Activated naive CD8-positive, alpha-beta T cell treated with anti-CD3 and anti-CD28 coated beads, Interleukin-2, amount 10 ng/mL, durations not matched to agents 7 days and 5 days (primary cell): ENCODE measurements at places on chromosomes 4 and X.
A peak's percentile ranks its signal among the peaks of the same experiment; 100 is the strongest.

- no peak for DNase-seq
- H3K4me3 ChIP-seq: no peak overlapping the region
- no peaks in the 10 kb centered on the region for H3K27me3 ChIP-seq
- no peaks in the 10 kb centered on the region for H3K36me3 ChIP-seq
- H3K27ac ChIP-seq: no peak overlapping the region
- no peaks in the 10 kb centered on the region for H3K4me1 ChIP-seq
Observed at GRCh38 chr4:31657859-31658570, 937.8 kb downstream of the PCDH7 start.

GRCh38 chr4:128853741-128854140 is 44.2 kb downstream of the JADE1 start:
- H3K36me3 ChIP-seq: peaks cover 52% of the 10 kb centered on the region
- H3K27ac ChIP-seq: peak overlapping the region; percentile 91
- peaks cover 26% of the 10 kb centered on the region for H3K4me1 ChIP-seq
- H3K27me3 ChIP-seq: no peaks in the 10 kb centered on the region
- DNase-seq: no peak

GRCh38 chrX:39440799-39441284 is 639.6 kb downstream of the MID1IP1 start:
- H3K27ac ChIP-seq: peak overlapping the region; percentile 77
- no peaks in the 10 kb centered on the region for H3K27me3 ChIP-seq
- H3K4me3 ChIP-seq: no peak overlapping the region
- no peak for DNase-seq

DNA sequence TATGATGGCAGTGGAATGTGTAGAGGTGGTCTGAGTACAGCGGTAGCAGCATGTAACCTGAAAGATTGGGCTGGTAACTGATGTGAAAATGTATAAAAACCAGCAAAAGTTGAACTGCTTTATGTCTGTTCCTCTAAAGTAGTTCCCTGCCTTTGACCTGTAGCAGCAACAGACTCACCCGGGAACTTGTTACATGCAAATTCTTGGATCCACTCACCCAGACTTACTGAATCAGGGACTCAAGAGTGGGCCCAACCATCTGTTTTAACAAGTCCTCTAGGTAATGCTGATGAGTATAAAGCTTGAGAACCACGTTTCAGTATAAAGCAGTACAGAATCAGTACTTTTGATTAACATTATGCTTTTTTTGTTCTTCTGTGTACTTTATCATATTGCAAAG is 84.7 kb downstream of the RAP1GDS1 start:
- H3K4me3 ChIP-seq: no peak overlapping the region
- H3K27ac ChIP-seq: no peak overlapping the region
- no peak for DNase-seq
- H3K27me3 ChIP-seq: no peaks in the 10 kb centered on the region
- H3K4me1 ChIP-seq: peaks cover 1% of the 10 kb centered on the region
- H3K36me3 ChIP-seq: peaks cover 37% of the 10 kb centered on the region

- no peak for DNase-seq
- peaks cover 6% of the 10 kb centered on the region for H3K36me3 ChIP-seq
- peak overlapping the region; percentile 92 for H3K4me3 ChIP-seq
- H3K27me3 ChIP-seq: peaks cover 3% of the 10 kb centered on the region
- peaks cover 29% of the 10 kb centered on the region for H3K4me1 ChIP-seq
- peak overlapping the region; percentile 96 for H3K27ac ChIP-seq
Observed at GRCh38 chrX:14030174-14030530, 460 bp upstream of the GEMIN8 start.
